CD4-positive, alpha-beta T cell (primary cell): ENCODE measurements at places on chromosomes 6 and 20. TPM values are rescaled to one million over a fixed set of nuclear protein-coding genes. Genes with fewer than 3 reads are reported as not detected.

The C20orf141 gene
- not detected for total RNA-seq

The FILIP1 gene
- not detected for total RNA-seq

The NFKBIL1 gene
- total RNA-seq, result 9.3 TPM

The ACTL10 gene
- total RNA-seq, result 0.28 TPM

The DEF6 gene
- 212 TPM for total RNA-seq

The PROCR gene
- 0.33 TPM for total RNA-seq

The EFCAB8 gene
- 2.5 TPM for total RNA-seq

The OXT gene
- total RNA-seq, result 1.6 TPM

DNA sequence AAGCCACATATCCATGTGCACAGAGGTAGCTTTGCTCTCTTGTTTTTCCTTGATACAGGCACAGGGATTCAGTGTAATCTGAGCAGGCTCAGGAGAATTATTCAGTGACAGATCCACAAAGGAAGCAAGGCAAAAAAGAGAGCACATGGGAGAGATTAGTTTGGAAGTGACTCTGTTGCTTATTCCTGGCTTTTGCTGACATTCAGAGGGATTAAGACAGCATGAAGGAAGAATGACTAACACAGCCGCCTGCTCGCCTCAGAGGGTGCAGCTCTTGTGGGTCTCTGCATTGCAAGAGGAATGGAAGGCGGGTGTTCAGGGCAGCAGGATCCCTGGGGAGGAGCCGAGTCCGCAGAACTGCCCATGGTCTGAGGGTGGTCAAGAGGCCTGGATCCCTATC lies 203.4 kb upstream of the KCNQ5 start:
- H3K4me1 ChIP-seq, result no peaks in the 10 kb centered on the region
- no peak overlapping the region for H3K27ac ChIP-seq
- no peak overlapping the region for H3K4me3 ChIP-seq
- H3K36me3 ChIP-seq, result no peaks in the 10 kb centered on the region
- H3K27me3 ChIP-seq, result peaks cover 3% of the 10 kb centered on the region

GRCh38 chr20:45920462-45921336 lies 8.7 kb upstream of the PLTP start:
- H3K36me3 ChIP-seq, result no peaks in the 10 kb centered on the region
- H3K27ac ChIP-seq, result no peak overlapping the region
- H3K27me3 ChIP-seq, result peaks cover 9% of the 10 kb centered on the region
- peaks cover 3% of the 10 kb centered on the region for H3K4me1 ChIP-seq

DNA sequence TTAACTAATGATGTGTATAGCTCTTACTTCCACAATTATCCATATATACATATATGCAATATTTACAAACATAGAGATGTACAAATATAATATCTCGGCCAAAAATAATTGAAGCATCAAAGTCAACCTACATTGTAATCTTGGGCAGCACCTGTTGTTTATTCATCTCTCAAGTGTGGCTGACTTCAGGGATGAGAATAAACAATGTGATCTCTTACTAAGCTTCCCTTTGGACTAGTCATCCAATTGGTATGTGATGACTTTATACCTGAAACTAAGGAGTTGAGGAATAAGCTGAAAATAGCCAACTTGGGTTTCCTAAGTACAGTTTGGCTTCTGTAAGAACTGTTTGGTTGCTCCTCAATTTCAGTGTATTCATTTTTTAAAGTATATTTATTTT lies 256.6 kb downstream of the KHDC1L start:
- no peak overlapping the region for H3K27ac ChIP-seq
- no peak for DNase-seq
- H3K4me1 ChIP-seq, result no peaks in the 10 kb centered on the region

DNA sequence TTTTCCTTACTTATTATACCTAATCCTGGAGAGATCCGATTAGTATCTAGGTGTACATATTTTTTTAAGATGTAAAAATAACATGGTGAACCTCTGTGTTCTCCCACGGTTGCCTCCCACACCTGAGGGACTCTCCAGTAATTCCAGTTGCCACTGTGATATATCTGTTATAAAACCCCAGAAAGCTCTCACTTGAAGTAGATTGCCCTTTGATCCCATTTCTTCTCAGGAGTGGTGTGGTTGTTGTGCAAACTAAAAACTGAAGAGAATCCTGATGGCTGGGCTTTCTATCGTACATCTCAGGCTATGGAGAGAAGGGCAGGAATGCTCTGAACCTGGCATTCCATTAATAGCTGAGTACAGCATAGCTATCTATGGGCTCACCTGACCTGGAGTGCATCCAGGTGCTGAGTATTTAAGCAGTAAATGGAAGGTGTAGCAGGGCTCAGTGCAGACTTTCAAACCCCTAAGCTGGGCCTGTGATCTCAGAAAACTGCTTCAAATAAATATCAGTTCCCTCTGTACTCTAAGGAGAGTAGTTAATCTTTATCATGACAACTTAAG lies 41.0 kb downstream of the VGLL2 start:
- no peak overlapping the region for H3K4me3 ChIP-seq
- H3K27me3 ChIP-seq, result no peaks in the 10 kb centered on the region
- H3K36me3 ChIP-seq, result no peaks in the 10 kb centered on the region
- H3K27ac ChIP-seq, result no peak overlapping the region
- DNase-seq, result no peak
- H3K4me1 ChIP-seq, result no peaks in the 10 kb centered on the region

DNA sequence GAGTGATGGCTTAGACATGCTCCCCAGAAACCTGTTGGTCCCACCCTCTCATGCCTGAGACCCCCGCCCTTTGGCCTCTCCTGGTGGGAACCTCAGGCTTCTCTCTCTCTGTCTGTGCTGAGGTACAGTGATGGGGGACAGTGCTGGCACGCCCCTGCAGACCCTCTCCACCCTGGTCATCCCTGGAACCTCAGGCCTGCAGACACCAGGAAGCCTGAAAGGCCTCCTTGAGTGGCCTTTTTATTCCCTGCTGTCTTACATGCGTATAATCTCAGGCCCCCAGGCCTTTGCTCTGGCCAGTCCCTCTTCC lies 78.5 kb upstream of the MAFB start:
- H3K4me1 ChIP-seq, result peaks cover 4% of the 10 kb centered on the region
- no peaks in the 10 kb centered on the region for H3K27me3 ChIP-seq
- no peak overlapping the region for H3K4me3 ChIP-seq
- H3K36me3 ChIP-seq, result no peaks in the 10 kb centered on the region

DNA sequence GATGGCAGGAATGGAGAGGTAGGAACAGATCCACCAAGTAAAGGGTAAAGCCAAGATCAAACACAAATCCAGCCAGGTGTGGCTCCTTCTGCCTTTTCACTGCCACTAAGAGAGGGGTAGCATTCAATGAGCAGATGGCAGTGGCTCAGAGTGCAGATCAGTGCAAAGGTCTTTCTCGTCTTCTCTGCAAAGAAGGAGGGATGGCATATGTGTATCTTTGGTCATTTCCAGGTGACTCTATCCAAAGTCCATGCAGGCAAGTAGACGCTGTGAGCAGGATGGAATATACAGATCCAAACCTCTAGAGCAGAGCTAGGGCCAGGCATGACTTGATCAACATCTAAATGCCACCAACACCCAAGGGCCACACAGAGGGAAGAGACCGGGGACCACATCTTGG lies 6.9 kb downstream of the BANF2 start:
- no peak overlapping the region for H3K4me3 ChIP-seq
- no peak overlapping the region for H3K27ac ChIP-seq
- no peaks in the 10 kb centered on the region for H3K4me1 ChIP-seq

DNA sequence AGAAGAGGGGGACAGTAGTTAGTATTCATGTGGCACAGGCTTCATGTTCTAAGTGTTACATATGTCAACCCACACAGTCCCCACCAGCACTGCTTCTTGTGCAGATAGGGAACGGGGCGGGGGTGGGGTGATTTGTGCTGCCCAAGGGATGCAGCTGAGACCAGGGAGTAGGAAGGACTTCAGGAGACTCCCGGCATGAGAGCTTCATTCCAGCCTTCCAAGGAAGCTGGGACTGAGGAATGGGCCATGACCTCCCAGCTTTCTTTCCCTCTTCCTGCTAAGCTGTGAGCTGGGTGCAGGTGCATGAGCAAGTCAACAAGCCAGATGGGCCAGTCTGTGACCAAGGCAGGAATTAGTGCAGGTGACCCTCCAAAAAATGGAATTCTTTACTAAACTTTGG lies 9.2 kb downstream of the BEND3 start:
- no peaks in the 10 kb centered on the region for H3K27me3 ChIP-seq
- DNase-seq, result no peak
- no peaks in the 10 kb centered on the region for H3K36me3 ChIP-seq

DNA sequence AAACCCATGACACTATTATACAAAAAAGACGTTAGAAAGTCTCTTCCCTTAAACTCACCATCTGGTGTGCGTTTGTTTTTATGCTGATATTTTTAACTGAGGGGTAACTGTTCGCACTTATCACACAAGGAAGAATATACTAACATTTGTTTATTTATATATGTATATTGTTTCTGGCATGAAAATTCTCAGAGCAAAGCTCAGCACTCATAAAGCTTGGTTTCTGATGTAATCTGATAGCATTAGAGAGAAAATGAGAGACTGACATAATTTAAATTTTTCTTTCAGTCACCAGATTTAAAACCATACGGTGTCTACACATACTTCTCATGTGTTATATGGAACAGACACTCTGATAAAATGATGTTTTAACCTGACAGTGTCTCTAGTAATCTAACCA lies 6.9 kb downstream of the BLOC1S5 start:
- H3K27ac ChIP-seq, result no peak overlapping the region
- H3K36me3 ChIP-seq, result peaks cover 48% of the 10 kb centered on the region
- H3K4me3 ChIP-seq, result no peak overlapping the region
- no peak for DNase-seq

GRCh38 chr6:159064477-159064876 lies 19.7 kb upstream of the TAGAP start:
- peak; percentile 52 for DNase-seq
- H3K27me3 ChIP-seq, result no peaks in the 10 kb centered on the region
- H3K4me1 ChIP-seq, result peaks cover 61% of the 10 kb centered on the region

- H3K4me3 ChIP-seq, result peak within 1 kb of the TSS; percentile 60
- H3K27me3 ChIP-seq, result peaks cover 3% of the 10 kb centered on the region
- DNase-seq, result no peak
- no peak within 1 kb of the TSS for H3K27ac ChIP-seq
Observed at GRCh38 chr6:116461331-116461931, at the start of gene CALHM6. TSS of gene CALHM6 (plus strand) at chr6:116461375. CDS start at chr6:116461930, 555 bp downstream.

DNA sequence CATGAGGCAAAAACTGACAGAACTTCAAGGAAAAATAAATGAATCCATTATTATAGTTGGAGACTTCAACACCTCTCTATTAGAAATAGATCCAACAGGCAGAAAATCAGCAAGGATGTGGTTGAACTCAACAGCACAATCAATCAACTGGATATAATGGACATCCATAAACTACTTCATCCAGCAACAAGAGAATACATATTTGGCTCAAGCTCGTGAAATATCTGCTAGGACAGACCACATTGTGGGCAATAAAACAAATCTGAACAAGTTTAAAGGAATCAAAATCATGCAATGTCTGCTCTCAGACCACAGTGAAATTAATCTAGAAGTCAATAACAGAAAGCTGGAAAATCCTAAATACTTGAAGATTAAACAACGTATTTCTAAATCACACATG lies 362.6 kb downstream of the CD109 start:
- H3K4me3 ChIP-seq, result no peak overlapping the region
- no peaks in the 10 kb centered on the region for H3K4me1 ChIP-seq
- H3K36me3 ChIP-seq, result no peaks in the 10 kb centered on the region
- DNase-seq, result no peak
- H3K27me3 ChIP-seq, result no peaks in the 10 kb centered on the region
- H3K27ac ChIP-seq, result no peak overlapping the region

DNA sequence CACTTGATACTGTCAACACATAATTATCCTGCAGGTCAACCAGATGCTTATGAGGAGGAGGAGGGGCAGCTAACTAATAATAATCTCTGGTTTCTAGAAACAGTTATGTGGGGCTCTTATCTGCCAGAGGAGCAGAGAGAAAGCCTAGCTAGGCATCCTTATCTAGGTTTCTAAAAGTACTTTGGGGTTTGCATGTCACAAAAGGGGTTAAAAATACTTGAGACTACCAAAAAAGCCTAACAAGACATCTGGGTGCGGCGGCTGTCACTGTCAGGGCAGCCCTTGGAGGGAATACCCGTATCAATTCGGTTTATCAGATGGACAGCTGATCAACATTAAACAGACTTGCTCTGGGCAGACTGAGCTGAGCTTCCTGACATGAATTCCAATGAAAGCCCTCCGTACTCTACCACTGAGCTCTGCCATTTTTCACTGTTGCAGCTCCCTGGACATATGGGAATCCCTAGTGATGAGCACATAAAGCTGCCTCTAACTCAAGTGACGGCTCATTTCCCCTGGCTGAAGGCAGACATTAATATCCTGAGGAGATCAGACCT lies 166.6 kb downstream of the PDSS2 start:
- no peaks in the 10 kb centered on the region for H3K36me3 ChIP-seq
- H3K27me3 ChIP-seq, result no peaks in the 10 kb centered on the region
- no peak overlapping the region for H3K27ac ChIP-seq
- no peak overlapping the region for H3K4me3 ChIP-seq
- DNase-seq, result no peak
- H3K4me1 ChIP-seq, result no peaks in the 10 kb centered on the region

- H3K27ac ChIP-seq, result no peak overlapping the region
- H3K27me3 ChIP-seq, result no peaks in the 10 kb centered on the region
- H3K4me1 ChIP-seq, result no peaks in the 10 kb centered on the region
- no peak for DNase-seq
- no peaks in the 10 kb centered on the region for H3K36me3 ChIP-seq
- H3K4me3 ChIP-seq, result no peak overlapping the region
Observed at GRCh38 chr6:82645536-82646230, 282.1 kb downstream of the TPBG start.

GRCh38 chr20:40472905-40473304 lies 216.1 kb downstream of the MAFB start:
- H3K36me3 ChIP-seq, result no peaks in the 10 kb centered on the region
- H3K4me3 ChIP-seq, result no peak overlapping the region
- peaks cover 2% of the 10 kb centered on the region for H3K27me3 ChIP-seq
- no peak overlapping the region for H3K27ac ChIP-seq
- H3K4me1 ChIP-seq, result no peaks in the 10 kb centered on the region

- no peaks in the 10 kb centered on the region for H3K27me3 ChIP-seq
- peaks cover 41% of the 10 kb centered on the region for H3K36me3 ChIP-seq
- DNase-seq, result no peak
- H3K4me3 ChIP-seq, result peak overlapping the region; percentile 75
- H3K27ac ChIP-seq, result peak overlapping the region; percentile 87
Observed at GRCh38 chr6:31577579-31577966, 2.2 kb downstream of the TNF start.

DNA sequence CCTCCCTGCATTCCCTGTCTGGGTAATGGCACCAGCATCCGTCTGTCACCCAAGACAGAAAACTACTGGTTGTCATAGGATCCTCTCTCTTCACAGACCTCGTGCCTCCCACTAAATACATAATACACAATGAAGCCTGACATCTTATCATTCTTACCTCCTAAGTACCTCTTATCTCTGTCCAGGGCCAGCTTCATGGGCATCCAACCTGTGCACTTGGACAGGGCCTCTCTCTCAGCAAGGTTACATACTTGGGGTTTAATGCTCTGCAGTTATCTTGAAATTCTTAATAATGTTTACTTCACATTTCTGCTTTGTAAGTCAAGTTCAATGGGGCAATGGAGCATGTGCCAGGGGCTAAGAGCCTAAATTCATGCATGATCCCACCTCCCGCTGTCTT lies 30.8 kb upstream of the KLHL31 start:
- no peak overlapping the region for H3K4me3 ChIP-seq
- no peak overlapping the region for H3K27ac ChIP-seq
- no peaks in the 10 kb centered on the region for H3K27me3 ChIP-seq
- no peak for DNase-seq
- H3K4me1 ChIP-seq, result no peaks in the 10 kb centered on the region
